ENCODE measurements at places on chromosomes 1 and 21. TPM values are rescaled to one million over a fixed set of nuclear protein-coding genes. Genes with fewer than 3 reads are reported as not detected.

DNA sequence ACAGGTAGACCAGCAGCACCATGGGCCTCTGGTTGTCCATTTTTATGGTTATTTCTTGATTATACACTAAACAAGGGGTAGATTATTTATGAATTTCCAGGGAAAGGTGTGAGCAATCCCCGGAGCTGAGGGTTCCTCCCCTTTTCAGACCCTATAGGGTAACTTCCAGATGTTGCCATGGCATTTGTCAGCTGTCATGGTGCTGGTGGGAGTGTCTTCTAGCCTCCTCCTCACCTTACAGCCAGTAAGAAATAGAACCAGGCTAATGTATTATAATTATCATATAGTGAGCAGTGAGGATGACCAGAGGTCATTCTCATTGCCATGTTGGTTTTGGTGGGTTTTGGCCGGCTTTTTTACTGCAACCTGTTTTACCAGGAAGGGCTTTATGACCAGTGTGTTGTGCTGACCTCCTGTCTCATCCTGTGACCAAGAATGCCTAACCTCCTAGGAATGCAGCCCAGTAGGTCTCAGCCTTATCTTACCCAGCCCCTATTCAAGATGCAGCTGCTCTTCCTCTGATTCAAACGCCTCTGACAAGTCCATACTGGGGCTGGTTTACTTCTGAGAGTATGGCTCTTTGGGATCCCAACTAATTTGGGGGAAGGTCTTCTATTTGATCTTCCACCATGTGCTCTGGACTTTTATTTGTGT is 13.5 kb upstream of the TINAGL1 start:
- H3K4me3 ChIP-seq: no peak overlapping the region
- H3K4me1 ChIP-seq: no peaks in the 10 kb centered on the region
- no peaks in the 10 kb centered on the region for H3K36me3 ChIP-seq
- peaks cover 14% of the 10 kb centered on the region for H3K27me3 ChIP-seq
- H3K27ac ChIP-seq: no peak overlapping the region

CYP4B1 gene
- not detected for total RNA-seq

MAP1LC3C gene
- total RNA-seq: not detected

GRCh38 chr21:38596264-38597042 is 98.2 kb upstream of the ERG start:
- peaks cover 16% of the 10 kb centered on the region for H3K27me3 ChIP-seq
- no peaks in the 10 kb centered on the region for H3K36me3 ChIP-seq
- H3K4me3 ChIP-seq: no peak overlapping the region
- peak overlapping the region; percentile 43 for H3K27ac ChIP-seq
- DNase-seq: peak; percentile 10
- peaks cover 8% of the 10 kb centered on the region for H3K4me1 ChIP-seq

GRCh38 chr21:40714536-40714935 is 132.4 kb downstream of the DSCAM start:
- H3K4me3 ChIP-seq: no peak overlapping the region
- H3K27ac ChIP-seq: no peak overlapping the region
- no peak for DNase-seq
- H3K4me1 ChIP-seq: no peaks in the 10 kb centered on the region

CACNA1E gene
- total RNA-seq: not detected

GRCh38 chr1:16383888-16384287 is 16.8 kb downstream of the SZRD1 start:
- peaks cover 13% of the 10 kb centered on the region for H3K36me3 ChIP-seq
- no peak for DNase-seq
- no peak overlapping the region for H3K4me3 ChIP-seq
- peaks cover 53% of the 10 kb centered on the region for H3K4me1 ChIP-seq
- H3K27me3 ChIP-seq: no peaks in the 10 kb centered on the region

DNA sequence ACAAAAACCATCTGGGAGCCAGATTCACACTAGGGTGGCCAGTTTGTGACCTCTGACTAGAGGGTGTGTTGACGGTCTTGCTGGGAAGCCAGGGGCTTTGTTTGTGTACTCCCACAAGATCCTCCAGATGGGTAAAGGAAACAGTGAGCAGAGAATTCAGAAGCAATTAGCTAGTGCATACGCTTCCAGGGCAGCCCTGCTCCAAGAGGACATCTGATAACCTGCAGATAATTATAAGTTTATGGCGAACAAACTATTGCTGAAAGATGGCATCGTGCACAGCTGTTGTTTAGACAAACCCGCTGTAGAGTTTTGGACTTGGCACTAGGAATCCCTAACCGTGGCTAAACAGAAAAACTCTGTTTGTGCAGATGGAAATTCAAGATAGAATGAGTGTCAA is 326.4 kb downstream of the TGFB2 start:
- H3K27ac ChIP-seq: no peak overlapping the region
- DNase-seq: no peak
- no peaks in the 10 kb centered on the region for H3K27me3 ChIP-seq
- H3K4me1 ChIP-seq: no peaks in the 10 kb centered on the region

DNA sequence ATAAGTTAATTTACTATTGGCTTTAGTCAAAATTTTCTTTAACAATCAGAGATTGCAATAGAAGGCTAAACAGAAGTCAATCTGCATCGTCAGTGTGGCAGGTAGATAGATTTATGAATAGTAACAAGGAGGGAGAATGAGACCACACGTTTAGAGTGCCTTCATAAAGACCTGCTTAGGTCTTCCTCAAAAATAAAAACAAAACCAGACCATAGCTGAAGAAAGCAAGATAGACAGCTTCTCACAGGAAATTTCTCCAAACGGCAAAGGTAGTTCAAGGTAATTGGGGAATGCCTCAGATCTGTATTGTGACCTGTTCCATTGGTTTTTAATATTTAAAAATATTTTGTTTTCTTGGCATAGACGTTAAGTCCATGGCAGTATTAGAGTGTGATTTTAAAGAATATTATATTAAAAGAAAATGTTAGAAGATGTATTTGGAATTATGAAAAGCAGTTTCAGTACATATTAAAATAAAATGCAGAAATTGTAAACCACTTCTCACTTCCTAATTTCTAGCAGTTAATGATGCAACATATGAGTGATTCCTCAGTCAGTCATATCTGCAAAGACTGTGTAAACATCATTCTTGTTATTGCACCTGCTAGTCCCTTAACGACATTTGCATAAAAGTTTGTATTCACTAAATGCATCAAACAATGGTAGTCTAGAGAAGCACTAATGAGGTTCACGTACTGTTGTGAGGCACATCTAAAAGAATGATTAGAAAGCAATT is 278.0 kb downstream of the HLX start:
- no peaks in the 10 kb centered on the region for H3K36me3 ChIP-seq
- peaks cover under 1% of the 10 kb centered on the region for H3K27me3 ChIP-seq
- DNase-seq: no peak
- H3K27ac ChIP-seq: no peak overlapping the region
- H3K4me1 ChIP-seq: no peaks in the 10 kb centered on the region

DNA sequence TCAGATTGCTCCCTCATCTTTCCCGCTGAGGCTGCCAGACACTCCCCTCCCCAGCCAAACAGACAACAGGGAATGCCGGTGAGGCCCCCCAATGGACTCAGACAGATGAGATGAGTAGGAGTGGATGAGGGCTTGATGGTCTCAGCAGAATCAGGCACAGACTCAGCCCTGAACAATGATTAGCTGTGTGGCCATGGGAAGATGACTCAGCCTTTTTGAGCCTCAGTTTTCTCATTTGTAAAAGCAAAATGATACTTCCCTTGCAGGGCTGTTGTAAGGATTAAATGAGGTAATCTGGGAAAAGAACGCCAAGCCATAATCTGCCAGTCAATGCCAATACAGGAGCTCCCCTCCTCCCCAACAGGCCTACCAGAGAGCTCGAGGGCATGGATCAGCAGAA is 12.4 kb downstream of the C1orf198 start:
- H3K27ac ChIP-seq: no peak overlapping the region
- peaks cover 10% of the 10 kb centered on the region for H3K36me3 ChIP-seq
- DNase-seq: no peak
- no peak overlapping the region for H3K4me3 ChIP-seq
- no peaks in the 10 kb centered on the region for H3K27me3 ChIP-seq
- no peaks in the 10 kb centered on the region for H3K4me1 ChIP-seq

- no peak overlapping the region for H3K4me3 ChIP-seq
- no peak overlapping the region for H3K27ac ChIP-seq
- H3K27me3 ChIP-seq: peaks cover 3% of the 10 kb centered on the region
- DNase-seq: no peak
- no peaks in the 10 kb centered on the region for H3K36me3 ChIP-seq
Measured at GRCh38 chr1:98336472-98337083, 324.9 kb upstream of the SNX7 start.

PCP4L1 gene
- 0.21 TPM for total RNA-seq

DNA sequence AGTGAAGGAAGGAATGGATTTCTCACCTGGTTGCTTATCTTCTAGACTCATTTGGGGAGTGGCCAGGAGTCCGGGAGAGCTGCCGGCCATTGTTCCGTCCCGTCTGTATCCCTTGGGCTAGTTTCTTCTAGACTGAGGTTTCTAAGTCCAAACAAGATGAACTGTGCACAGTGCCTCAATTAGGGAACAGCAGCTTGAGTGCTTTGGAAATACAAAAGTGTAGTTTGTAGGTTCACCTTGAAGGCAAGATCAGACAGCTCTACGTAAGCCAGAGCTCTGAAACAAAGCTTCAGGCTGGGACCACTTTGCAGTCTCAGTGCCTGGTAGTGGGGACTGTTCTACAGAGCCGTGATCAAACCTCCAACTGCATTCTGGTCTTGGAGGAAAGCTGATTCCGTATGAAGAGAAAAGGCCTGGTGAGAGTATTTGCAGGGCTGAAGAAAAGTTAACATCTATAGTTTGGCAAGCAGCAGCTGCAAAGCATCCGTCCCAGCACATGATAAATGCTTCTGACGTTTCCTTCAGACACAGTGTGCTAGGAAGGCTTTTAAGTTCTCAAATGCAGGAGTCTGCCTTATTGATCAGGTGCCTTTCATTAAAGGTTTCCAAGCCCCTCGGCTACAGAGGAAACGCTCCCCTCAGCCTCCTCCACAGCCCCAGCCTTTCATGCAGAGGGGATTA is 432.8 kb downstream of the KIF26B start:
- no peak overlapping the region for H3K4me3 ChIP-seq
- no peaks in the 10 kb centered on the region for H3K27me3 ChIP-seq
- H3K27ac ChIP-seq: no peak overlapping the region
- no peaks in the 10 kb centered on the region for H3K36me3 ChIP-seq

GRCh38 chr1:228849011-228849541 is 113.8 kb downstream of the RHOU start:
- H3K27ac ChIP-seq: no peak overlapping the region
- no peaks in the 10 kb centered on the region for H3K4me1 ChIP-seq
- H3K27me3 ChIP-seq: peaks cover 3% of the 10 kb centered on the region
- DNase-seq: no peak

- DNase-seq: no peak
- H3K36me3 ChIP-seq: no peaks in the 10 kb centered on the region
- H3K4me3 ChIP-seq: no peak overlapping the region
- no peaks in the 10 kb centered on the region for H3K4me1 ChIP-seq
Measured at GRCh38 chr1:111971396-111971795, 18.1 kb downstream of the KCND3 start.

DNA sequence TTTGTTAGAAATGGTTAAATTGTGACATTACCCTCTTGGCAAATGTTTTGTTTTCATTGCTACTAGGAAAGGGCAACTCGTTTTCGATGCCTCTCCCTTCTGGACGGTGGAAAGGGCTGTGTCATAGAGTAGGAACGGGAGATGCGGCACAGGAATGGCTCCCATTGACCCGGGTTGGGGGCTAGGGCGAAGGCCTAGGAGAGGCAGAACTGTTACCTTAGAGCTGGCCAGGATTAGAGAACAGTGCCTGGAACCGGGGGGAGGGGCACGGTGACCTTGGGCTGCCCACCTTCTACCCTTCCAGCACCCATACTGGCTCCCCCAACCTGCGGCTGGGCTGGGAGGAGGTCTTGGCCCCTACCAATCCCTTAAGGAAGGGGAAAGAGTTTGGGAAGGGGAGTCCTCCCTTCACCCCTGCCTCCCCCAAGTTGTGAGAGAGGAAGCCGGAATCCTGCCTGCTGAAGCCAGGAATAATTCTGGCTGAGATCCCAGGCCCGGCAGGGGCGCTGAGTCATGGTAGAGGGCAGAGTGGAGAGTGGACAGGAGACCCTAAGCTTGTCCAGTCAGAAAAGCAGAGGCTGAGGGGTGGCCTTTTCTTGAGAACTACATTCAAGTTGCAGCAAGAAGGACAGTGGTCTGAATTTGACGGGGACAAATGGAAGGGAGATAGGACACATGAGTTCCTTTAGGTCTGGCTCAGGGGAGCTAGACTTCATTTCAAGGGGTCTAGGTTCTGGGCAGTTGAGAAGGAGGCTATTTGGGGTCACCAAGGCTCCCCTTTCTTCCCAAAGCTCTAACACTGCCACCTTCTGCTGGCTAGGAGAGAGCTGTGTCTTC is 8.2 kb downstream of the LMNA start:
- peaks cover 65% of the 10 kb centered on the region for H3K4me1 ChIP-seq

GRCh38 chr1:61241973-61242381 is 159.6 kb downstream of the NFIA start:
- peaks cover 3% of the 10 kb centered on the region for H3K27me3 ChIP-seq
- H3K4me3 ChIP-seq: no peak overlapping the region
- no peak for DNase-seq
- H3K27ac ChIP-seq: no peak overlapping the region

- H3K4me3 ChIP-seq: no peak overlapping the region
- no peak overlapping the region for H3K27ac ChIP-seq
- peaks cover 4% of the 10 kb centered on the region for H3K36me3 ChIP-seq
- H3K4me1 ChIP-seq: peaks cover 4% of the 10 kb centered on the region
- DNase-seq: peak; percentile 46
Measured at GRCh38 chr1:169466259-169467230, 19.2 kb downstream of the SLC19A2 start.

GRCh38 chr1:200427744-200428143 is 17.9 kb upstream of the ZNF281 start:
- H3K4me1 ChIP-seq: peaks cover 11% of the 10 kb centered on the region
- no peaks in the 10 kb centered on the region for H3K27me3 ChIP-seq
- no peak overlapping the region for H3K4me3 ChIP-seq
- no peaks in the 10 kb centered on the region for H3K36me3 ChIP-seq

DNA sequence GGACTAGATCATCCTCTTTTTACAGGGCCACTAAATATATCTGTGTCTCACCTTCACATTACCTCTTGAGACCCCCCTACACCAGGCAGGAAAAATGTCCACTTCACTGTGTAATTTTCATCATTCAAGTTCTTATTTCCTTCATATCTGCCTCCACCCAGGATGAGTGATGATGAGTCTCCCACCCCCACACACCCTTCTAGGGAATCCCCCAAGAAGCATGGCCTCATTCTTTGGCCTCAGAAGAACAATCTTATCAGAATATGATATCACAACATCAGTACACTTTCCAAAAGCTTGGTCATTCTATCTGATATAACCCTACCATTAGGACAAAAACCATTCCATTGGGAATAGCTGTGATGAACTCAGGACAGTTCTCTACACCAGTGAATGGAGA is 170.3 kb upstream of the DUSP10 start:
- peaks cover 2% of the 10 kb centered on the region for H3K27me3 ChIP-seq
- H3K36me3 ChIP-seq: no peaks in the 10 kb centered on the region
- H3K27ac ChIP-seq: no peak overlapping the region
- peak; percentile 40 for DNase-seq
- H3K4me1 ChIP-seq: peaks cover 13% of the 10 kb centered on the region

Measured in activated CD4-positive, alpha-beta T cell treated with anti-CD3 and anti-CD28 coated beads for 36 hours (primary cell).